ENCODE measurements at places on chromosomes 4 and X. TPM values are rescaled to one million over a fixed set of nuclear protein-coding genes. Genes with fewer than 3 reads are reported as not detected.

FAM9C gene
- total RNA-seq: not detected

ATP2B3 gene
- total RNA-seq: not detected

RELL1 gene
- total RNA-seq: 199 TPM

RHOXF2 gene
- total RNA-seq: not detected

CT45A8 gene
- not detected for total RNA-seq

RRAGB gene
- total RNA-seq: 67.5 TPM

TLR1 gene
- total RNA-seq: 0.87 TPM

THAP9 gene
- total RNA-seq: 2.3 TPM

TBC1D25 gene
- total RNA-seq: 14.2 TPM

FGB gene
- total RNA-seq: not detected

CXCL9 gene
- total RNA-seq: not detected

ATP1B4 gene
- total RNA-seq: not detected

NCAPG gene
- 10.0 TPM for total RNA-seq

PABPC1L2B gene
- total RNA-seq: not detected
